GDM1 (cell line): ENCODE measurements at places on chromosomes 11 and 22.
A peak's percentile ranks its signal among the peaks of the same experiment; 100 is the strongest.

- no peak for DNase-seq
These were observed 26.0 kb downstream of the RELT start for GRCh38 chr11:73401924-73402833.

GRCh38 chr11:125074511-125075241, 11.6 kb downstream of the SLC37A2 start:
- no peak for DNase-seq

DNA sequence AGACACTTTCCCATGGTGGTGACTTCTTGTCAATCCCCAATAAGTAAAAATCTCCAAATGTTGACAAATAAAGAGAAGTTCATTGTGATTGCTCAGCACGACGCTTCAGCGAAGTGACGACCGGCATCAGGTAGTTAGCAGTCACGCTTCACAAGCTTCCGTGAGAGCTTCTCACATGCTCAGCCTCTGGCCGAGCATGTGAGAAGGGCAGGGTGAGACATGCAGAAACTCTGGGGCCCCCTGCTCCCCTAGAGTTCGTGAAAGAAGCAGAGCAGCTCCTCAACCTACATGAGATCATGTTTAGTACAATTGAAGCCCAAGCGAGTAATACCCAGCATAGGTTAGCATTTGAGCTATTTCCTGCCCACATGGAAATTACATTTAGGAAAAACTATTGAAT, 4.4 kb upstream of the C11orf16 start:
- no peak for DNase-seq

GRCh38 chr22:23187211-23187610, 6.9 kb downstream of the BCR start:
- no peak for DNase-seq

- DNase-seq: peak; percentile 52
These were observed 29.9 kb upstream of the MALAT1 start for GRCh38 chr11:65468874-65469333.

DNA sequence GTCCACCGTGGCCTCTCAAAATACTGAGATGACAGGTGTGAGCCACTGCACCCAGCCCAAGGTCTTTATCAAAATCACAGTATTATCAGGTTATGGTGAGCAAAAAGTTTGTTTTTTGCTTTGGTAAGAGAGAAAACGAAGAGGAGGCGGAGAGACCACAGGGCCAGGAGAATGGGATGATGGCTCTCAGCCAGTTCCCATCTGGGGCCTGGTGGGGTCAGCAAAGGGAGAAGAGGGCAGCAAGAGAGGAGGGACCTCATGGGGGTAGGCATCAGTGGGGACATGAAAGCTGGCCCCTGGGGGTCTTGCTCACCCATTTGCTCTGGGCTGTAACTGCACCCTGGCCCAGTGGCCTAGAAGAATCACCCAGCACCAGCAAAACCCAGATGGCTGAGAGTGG, 190.2 kb downstream of the SHANK2 start:
- DNase-seq: no peak

DNA sequence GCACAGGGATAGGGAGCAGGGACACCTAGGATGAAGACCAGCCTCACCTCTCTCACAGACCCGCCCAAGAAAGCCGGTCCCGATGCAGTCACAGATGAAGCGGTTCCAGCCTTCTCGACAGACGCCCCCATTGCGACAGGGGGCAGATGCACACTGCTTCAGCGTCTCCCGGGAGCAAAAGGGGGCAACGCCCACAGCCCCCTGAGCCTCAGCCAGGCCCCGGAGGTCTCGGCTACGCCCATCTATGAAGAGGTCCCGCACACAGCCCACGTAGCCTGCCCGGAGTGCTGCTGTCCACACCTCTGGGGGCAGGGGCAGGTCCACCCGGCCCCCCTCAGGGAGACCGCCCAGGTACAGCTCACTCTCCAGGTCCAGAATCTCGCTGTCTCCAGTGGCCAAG, 62.3 kb downstream of the NRXN2 start:
- DNase-seq: no peak

DNA sequence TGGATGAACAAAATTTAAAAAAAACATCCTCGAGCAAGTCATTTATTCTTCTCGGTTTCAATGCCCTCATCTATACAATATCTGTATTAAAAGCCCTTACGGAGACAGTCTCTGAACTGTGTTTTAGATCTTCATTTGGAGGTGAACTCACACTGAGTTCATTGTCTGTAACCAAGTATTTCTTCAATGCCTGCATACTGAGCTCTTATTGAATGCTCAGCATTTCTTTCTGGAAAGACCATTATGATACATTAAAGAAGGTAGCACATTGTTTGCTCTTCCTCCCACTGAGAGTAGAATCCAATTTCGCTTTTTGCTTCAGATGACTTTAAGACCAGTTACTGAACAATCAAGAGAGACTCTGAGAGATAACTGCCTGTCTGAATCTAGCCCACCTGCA, 1.7 kb upstream of the ANO3 start:
- no peak for DNase-seq

GRCh38 chr22:43160497-43161126, 9.3 kb downstream of the TSPO start:
- no peak for DNase-seq

- no peak for DNase-seq
These were observed 64.1 kb downstream of the TBC1D22A start for GRCh38 chr22:46826438-46827135.

DNA sequence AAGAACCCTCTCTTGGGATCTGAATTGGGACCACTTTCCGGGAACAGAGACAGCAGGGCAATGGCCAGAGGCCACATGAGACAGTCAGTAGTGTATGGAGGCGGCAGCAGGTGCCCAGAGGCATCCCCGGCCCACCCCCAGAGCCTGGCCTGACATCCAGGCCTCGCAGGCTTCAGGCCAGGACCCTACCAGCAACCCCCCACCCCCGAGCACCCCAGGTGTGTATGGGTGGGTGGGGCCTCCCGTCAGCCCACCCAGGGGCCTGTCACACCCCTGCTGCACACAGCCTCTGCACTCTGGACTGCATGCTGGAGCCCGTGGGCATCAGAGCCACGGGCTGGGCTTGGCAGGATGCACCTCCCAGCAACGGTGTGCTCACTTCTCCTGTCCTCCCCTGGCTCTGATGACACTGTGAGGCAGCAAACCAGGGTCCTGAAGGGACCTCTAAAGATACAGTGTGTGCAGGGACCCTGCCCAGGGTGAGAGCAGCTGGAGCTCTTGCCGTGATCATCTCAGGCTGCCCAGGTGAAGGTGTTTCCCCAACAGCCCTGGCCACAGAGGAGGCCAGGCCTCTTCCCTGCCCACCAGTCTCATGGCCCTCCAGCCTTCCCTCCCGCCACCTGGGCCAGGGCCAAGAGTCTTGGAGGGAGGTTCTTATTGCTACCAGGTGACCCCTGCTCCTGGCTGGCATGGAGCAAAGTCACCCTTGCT, 88.8 kb upstream of the SEPTIN5 start:
- no peak for DNase-seq
